ENCODE measurements at places on chromosomes 4 and X.

DNA sequence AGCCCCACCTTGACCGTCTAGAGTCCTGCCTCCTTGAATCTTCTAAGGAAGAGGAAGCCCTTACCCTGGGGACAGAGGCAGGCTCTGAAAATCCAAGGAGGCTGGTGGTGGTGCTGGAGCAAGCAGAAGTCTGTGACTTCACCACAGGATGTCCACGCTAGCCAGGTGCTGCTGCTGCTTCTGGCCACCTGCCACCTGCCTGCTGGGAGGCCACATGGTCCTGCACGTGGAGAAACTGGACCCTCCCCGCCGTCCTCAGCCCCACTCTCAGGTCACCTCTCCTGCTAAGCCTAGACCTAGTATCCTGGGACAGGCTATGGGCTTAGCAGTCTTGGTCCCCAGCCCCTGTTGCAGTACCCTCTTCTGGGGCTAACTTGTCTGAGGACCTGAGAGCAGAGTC, 15.8 kb downstream of the TMEM31 start:
- no peak for DNase-seq

DNA sequence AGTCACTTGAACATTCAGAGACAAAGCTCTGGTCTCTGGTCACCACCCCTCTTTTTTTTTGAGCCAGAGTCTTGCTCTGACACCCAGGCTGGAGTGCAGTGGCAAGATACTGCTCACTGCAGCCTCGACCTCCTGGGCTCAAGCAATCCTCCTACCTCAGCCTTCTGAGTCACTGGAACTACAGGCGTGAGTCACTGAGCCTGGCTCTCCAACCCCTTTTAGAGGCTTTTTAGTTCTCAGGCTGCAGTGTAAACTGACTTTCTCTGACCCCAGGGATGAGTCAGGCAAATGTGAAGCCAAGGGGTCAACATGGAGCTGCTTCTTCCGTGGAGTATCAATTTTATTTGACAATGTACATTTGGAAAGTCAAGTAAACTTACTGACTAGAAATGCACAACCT, 229.2 kb downstream of the PTTG2 start:
- no peak for DNase-seq

DNA sequence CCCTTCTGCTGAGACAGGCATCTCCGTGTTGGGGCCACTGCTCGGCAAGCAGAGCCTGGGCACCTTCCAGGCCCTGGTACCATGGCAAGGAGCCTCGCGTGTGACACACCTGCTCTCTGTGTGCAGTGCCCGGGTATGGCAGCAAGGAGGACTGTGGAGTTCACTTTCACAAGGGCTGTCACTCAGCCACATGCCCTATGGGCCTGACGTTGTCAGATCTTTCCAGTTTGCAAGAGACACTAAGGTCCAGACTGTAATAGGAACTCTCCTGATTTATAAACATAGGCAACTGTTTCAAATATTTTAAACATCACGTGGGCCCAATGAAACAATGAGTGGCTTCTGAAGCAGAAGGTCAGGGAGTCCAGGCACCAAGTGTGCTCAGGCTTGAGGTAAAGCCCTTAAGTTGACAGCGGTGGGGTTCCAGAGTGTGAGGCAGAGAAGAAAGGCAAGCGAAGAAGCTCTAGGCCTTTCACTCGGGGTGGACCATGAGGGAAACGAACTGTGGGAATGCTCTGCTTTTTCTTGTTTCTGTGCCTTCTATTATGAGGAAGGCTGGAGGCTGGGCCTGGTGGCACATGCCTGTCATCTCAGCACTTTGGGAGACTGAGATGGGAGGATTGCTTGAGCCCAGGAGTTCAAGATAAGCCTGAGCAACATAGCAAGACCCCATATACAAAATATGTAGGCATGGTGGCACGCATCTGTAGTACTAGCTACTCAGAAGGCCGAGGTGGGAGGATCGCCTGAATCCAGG, 108.6 kb upstream of the TRIM2 start:
- no peak for DNase-seq

GRCh38 chr4:93761286-93761685, 67.3 kb upstream of the ATOH1 start:
- DNase-seq = no peak

DNA sequence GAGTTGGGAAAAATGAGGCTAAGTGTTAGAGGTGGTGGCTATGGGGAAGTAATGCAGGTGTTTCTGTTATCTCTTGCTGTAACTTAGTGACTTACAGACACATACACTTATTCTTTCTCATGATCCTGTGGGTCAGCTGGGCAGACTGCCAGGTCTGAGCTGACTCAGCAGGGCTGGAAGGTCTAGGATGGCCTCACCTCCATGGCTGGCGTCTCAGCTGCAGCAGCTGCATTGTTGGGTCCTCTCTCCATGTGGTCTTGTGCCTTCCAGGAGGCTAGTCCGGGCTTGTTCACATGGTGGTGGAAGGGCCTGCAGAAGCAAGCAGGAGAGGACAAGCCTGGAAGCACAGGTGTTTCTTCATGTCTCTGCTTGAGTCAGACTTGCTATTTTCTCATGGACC, 172.7 kb downstream of the NHS start:
- no peak for DNase-seq

DNA sequence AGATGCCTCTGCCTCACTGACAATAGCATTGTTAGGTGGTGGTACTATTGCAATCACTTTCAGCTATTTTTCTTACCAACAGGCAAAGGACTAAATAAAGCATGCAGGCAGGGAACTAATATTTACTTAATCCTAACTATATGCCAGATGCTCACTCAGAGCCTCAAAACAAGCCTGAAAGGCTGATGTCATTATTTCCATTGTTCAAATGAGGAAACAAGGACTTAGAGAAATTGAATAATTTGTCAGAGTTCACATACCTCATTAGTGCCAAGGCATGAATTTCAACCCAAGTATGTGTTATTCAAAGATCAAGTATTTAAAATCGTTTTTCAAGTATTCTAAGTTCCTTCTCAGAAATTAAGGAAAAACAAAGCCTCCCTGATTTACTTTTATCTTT, 374.9 kb upstream of the TECRL start:
- DNase-seq = no peak

DNA sequence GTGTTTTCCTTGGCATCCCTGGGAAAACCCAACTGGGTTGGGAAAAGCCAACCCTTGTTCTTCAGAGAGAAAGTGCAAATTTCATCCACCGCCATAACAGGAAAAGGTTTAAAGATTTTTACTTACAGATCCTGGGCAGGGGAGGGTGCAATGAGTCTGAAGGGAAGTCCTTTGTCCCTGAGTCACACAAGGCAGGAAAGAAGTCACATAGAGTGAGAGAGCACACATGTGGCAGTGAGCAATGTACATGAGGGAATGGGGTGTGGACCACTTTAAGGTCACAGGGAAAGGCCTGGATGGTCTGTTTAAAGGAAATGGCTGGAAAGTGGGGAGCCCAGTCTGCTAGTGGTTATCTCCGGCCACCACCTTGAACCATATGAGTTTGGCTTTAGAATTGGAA, 248.9 kb downstream of the HS3ST1 start:
- DNase-seq = no peak

GRCh38 chrX:9351126-9351525, 113.7 kb upstream of the TBL1X start:
- no peak for DNase-seq

DNA sequence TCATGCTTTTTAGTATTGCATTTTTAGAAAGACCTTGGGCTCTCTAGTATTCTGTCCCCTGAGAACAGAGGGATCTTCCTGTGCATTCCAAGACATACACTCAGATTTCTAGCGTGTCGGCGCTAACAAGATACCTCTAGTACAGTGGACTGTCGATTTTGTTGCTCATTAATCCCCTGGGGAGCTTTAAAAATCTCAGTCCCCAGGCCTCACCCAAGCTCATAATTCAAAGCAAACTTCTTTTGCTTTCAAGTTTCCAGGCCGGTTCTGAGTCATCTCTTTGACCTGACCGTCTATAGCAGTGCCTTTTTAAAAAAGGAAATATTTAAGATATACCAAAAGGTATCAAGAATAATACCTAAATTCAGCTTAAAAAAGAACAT, 137.0 kb downstream of the AMMECR1 start:
- DNase-seq = no peak

DNA sequence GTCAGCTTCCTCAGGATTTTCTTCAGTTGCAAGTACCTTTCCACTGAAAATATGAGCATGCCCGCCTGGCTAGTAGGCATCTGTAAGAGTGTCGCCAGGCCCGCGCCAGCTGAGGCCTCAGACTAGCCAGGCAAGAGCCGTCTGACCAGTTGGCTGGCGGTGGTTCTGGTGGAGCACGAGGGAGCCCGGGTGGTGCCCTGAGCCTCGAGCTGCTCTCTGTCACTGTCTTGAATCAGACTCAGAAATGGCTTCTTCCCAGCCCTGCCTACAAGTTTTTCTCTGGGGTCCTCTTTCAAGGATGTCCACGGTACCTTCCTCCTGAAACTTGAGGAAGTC, 11.9 kb downstream of the GRPEL1 start:
- no peak for DNase-seq

DNA sequence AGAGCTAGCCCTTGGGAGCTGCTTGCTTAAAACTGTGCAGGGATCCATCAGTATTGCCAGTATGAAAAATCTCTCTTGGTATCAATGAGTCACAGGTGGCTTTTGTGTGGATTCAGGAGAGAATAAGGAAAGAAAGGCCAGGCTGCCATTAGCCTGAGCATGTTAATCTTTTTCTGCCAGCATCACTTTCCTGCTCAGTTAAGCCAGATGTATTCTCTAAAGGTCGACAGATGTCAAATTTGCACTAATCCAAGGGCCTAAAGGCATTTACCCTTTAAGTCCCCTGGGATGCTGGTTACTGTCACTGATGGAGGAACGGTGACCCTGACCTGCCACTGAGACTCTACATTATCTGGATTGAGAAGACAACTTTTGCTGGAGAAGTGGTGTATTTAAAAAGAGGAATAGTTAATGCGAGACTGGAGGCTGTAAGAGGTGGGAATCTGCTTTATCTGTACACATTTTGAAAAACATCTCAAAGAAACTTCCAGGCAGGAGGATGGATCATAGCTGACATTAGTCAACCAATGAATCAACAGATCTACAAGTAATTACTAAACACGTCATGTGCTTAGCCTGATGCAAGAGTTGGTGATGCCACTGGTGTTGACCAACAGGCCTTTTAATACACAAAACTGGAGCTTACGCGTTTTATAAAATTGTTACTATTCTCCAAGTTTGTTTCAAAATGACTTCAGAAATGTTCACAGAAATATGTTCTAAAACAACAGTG, 241.4 kb upstream of the ANXA3 start:
- no peak for DNase-seq

GRCh38 chr4:185011408-185011807, 6.9 kb upstream of the HELT start:
- DNase-seq = peak; percentile 76

GRCh38 chr4:165013691-165014090, 18.1 kb upstream of the TRIM60 start:
- no peak for DNase-seq

DNA sequence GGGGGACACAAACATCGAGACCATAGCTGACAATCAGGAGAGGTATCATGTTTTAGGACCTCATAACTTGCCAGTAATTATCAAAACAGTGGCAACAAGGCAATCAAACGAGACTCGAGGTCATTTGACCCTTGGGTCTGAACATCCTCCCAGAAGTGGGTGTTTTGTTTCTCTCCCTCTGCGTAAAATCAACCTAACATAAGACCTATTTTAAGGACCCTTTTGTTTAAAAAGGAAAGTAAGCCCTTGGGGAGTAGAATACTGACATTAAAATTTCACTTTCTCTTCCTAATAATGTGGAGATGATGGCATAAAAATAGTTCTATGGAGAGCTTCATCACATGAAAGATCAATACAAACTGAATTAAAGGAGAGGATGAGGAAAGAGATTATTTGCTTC, 106.2 kb upstream of the PUDP start:
- no peak for DNase-seq

DNA sequence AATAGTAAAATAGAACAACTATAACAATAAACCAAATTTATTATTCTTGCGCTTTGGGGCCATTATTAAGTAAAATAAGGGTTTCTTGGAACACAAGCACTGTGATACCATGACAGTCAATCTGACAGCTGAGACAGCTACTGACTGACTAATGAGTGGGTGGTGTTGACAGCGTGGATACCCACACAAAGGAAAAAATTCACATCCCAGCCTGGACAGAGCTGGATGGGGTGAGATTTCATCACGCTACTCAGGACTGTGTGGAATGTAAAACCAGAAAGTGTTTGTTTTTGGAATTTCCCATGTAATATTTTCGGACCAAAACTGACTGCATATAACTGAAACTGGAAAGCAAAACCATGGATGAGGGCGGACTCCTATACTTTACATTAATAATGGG, 48.8 kb downstream of the IGFBP7 start:
- DNase-seq = no peak
